ENCODE measurements at places on chromosomes 1 and 21.

DNA sequence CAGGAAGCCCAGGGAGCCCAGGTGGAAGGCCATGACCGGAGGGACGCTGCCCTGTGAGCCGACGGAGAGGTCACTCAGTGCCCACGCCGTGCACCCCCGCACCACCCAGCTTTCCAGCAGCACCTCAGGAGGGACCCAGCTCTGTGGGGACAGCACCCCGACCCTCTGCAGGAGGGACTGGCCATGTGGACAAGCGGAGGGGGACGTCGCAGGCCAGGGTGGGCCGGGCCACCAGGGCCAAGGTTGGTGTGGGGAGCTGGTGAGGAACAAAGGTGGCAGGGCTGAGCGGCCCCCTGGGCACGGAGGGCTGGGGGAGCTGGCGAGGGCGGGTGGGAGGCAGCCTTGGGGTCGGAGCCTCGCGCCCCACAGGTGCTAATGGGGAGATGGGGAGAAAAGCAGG is 22.8 kb downstream of the NADK start:
- DNase-seq, result no peak

- DNase-seq, result no peak
Measured at GRCh38 chr1:169460191-169460833, 25.4 kb downstream of the SLC19A2 start.

DNA sequence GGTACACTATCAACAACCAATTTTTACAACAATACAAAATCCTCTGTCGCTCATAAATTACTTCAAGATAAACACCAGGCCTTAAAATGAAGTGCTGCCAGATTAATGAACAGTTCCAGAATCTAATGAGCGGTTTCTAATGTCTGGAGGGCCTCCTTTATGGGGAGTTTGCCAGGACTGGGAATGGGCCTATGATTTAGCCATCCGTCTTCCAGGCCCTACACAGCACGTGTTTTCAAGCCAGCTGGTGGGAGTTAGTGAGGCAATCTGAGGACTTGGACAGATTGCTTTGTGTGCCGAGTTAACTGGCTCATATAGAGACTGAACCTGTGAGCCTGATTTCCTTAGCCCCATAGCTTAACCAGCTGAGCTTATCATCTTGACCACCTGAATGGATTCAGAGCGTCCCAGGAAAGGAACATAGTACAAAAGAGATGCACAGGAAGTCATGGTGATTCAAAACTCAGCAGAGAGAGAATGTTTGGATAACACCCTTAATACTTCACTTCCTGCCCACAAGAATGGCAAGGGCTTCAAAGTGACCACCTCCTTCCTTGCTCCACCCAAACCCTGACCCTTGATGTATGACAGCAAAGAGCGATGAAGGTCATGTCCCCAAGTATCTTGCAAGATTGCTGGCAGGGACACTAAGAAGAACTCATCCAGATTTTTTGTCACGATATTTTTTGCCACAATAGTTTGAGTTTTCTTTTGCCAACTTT is 143.5 kb downstream of the SLC30A10 start:
- DNase-seq, result no peak

DNA sequence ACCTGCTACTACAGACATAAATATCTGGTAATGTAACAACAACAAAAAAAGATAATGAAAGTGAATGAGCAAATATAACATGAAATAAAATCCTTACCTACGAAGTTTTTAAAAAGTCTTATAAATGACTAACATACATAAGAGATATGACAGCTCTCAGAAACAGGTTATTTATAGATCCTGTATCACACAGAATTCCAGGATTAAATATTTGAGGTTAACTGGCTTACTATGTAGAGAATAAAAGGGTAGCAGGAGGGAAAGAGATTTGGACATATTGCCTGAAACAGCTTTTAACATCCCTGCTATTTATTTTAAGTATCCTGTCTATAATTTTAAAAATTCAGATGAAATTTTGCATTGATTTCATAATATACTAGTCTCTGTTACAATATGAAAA is 16.3 kb downstream of the MYSM1 start:
- DNase-seq, result no peak

GRCh38 chr1:222182641-222183040 is 365.3 kb downstream of the HHIPL2 start:
- DNase-seq, result no peak

GRCh38 chr1:85554630-85555327 is 25.8 kb upstream of the CCN1 start:
- no peak for DNase-seq

DNA sequence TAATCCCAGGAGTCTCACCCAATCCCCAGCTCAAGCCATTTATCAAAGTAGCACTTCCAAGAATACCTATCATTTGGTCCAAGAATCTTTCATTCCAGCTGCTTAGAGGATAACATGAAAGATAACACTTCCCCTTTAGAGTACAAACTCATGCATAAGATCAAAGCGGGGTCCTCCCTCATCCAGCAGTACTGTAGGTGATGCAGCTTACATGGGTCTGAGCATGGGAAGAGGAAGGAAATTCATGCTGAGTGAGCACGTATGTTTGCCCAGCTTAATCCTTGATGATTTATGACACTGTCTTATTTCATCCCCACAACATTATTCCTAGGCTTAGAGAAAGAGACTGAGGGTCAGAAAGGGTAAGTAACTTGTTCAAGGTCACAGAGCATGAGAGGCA is 167.1 kb upstream of the GJB5 start:
- peak; percentile 20 for DNase-seq

- DNase-seq, result no peak
Measured at GRCh38 chr1:24465099-24465498, 37.5 kb upstream of the RCAN3 start.

DNA sequence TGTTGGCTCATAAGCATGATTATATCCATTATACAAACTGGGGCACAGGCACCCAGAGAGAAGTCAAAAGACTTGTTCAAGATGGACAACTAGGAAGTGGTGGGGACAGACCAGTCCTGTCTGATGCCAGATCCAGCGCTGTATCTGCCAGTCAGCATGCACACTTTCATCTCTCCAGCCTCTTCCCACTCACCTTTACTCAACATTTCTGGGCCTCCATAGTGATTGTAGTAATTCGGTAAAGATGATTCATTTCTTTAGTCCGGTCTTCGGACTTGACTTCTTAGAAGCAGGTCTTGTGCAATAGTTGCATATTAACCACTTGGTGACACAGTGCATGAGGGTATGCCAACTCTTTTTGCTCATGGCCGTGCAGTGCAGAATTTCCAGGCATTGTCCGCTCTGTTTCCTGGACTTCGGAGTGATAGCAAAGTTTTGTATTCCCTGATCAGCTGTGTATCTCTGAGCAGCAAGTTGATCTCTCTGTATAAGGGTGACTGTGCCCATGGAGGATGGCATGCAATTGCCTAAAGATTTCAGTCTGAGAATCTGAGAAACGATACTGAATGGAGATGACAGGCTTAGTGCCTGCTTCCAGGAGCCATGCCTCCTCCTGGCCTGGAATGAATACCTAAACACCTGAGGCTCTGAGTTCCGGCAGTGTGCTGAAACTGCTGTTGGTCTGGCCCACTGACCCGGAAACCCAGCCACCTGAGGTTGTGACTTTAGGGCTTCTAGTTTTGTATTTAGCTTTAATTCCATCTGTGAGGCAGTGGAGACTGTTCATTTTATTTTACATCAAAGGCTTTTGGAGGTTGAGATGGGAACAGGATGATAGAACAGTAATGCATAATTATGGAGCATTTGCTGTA is 39.0 kb downstream of the GALNT2 start:
- no peak for DNase-seq

- peak; percentile 60 for DNase-seq
Measured at GRCh38 chr1:154327466-154328317, 2.4 kb downstream of the ATP8B2 start.

- no peak for DNase-seq
Measured at GRCh38 chr1:92310185-92310597, 11.3 kb downstream of the RPAP2 start.

DNA sequence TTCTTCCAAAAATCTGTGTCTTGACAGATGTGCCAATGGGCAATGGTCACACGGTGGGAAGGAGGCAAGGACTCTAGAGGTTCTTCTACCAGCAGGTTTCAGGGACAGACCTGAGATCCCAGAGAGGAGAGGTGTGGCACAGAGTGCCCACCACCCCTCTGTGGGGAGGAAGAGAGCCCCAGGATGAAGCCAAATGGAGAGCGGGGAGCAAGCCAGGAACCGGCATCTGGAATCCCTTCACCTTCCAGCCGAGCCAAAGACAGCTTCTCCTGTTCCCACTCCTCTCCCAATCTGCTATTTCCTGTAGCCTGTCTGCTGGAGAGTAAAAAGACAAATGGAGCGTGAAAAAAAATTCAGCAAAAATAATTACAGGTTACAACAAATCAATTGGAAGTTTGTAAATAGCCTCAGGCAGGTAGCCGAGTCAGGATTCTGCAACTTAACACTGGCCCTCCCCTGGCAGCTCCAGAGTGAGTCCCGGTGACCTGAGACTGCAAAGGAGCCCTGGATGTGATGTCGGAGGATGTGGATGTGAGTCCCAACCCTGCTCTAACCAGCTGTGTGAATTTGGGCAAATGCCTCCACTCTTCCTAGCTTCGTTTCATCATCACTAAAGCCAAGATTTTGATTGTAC is 45.4 kb upstream of the LRRN2 start:
- no peak for DNase-seq

DNA sequence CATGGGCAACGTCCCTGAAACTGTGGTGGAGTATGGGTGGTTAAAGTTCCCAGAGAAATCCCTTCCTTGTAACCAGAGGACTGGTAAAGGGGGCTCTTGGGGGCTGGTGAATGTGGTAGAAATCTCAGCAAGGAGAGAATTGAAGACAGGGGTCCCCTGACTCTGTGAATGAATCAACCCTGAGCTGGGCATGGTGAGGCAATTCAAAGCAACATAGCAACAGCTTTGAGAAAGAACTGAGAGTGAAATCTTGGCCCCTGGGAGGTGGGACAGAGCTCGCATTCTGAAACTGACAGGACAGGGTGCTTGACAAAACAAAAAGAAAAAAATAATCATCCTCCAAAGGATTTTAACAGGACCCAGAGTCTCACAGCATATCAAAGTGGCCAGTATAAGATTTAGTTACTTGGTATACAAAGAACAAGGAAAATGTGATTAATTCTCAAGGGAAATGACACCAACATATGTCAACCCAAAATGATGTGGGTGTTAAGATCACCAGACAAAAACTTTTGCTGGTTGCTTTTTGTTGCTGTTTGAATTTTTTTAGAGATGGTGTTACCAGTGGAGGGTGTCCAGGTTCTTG is 11.7 kb upstream of the SUMO3 start:
- DNase-seq, result no peak

GRCh38 chr1:215458104-215458503 is 109.0 kb upstream of the KCTD3 start:
- DNase-seq, result no peak

- no peak for DNase-seq
Measured at GRCh38 chr1:22832414-22832786, 121.8 kb downstream of the EPHB2 start.

GRCh38 chr1:54809496-54810074 is 8.5 kb upstream of the TTC22 start:
- DNase-seq, result no peak

DNA sequence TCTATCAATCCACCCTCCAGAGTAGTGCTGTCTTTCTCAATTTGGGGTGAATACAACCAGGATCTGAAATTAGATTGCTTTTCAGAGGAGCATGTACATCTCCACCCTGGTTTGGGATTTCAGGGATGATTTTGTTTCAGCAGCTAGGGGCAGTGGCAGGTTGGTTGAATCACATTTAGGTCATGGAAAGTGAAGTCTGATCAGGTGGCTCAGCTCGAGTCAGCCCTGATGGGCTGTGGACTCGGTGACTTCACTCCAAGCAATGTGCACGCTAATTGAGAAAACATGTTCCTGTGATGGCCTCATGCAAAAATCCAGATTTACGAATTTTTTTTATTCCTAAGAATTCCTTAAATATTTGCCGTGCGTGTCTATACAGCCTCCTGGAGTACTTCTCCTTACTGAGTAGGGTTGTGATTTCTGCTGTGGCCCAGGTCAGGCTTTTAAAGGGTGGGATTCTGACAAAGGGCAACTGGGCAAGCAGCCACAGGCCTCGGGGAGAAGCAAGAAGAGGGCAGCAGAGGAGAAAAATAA is 7.5 kb downstream of the NGF start:
- DNase-seq, result no peak

DNA sequence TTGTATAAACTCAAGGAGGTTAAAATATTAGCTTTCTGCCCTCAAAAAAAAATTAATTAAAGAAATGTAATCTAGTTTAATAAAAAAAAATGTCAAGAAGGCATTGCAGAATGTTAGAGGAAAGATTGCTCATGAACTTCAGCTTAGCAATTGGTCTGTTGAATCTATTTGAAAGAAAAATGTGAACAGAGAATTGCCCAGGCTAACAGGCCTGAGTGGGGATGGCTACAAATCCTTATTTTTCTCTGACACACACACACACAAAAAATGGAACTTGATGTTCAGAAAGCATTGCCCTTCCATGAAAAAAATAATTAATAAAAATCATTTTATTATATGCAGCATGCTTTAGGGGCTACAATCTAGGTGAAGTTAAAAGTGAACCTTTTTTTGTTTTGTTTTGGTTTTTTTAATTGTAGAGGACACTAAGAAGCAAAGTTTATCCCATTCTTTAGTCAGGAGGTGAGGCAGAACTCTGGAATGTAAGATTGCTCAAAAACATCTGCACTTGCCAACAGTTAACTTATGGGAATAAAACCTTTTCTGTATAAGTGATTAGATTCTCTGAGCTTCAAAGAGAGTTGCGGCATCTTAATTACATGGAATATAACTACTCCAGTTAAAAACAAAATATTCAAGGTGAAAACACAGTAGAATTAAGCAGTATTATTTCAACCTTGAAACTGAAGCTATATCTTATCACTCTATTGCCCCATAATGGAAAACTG is 658.5 kb upstream of the ADGRL2 start:
- DNase-seq, result no peak

- DNase-seq, result no peak
Measured at GRCh38 chr21:34072145-34073031, 990 bp upstream of the MRPS6 start.

DNA sequence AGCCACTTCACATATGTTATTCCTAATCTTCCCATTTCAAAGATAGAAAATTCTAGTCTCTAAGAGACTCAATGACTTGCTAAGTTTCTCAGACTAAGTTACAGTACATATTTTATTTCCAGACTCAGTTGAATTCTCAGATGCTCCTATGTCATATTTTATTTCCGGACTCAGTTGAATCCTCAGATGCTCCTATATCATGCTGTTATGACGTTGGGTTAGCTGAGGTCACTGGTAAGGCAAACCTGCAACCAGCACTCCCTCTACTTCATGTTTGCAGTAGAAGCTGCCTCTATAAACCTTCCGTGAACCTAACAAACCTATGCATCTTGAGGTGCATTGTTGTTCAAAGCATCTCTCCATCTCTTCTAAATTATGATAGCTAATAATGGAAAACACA is 187.1 kb upstream of the SGIP1 start:
- DNase-seq, result no peak

- DNase-seq, result no peak
Measured at GRCh38 chr1:89906088-89906487, 85.3 kb downstream of the LRRC8D start.

- DNase-seq, result no peak
Measured at GRCh38 chr1:93244298-93245069, 64.0 kb downstream of the CCDC18 start.

- no peak for DNase-seq
Measured at GRCh38 chr1:25773441-25774125, 26.4 kb upstream of the SELENON start.

GRCh38 chr21:31162827-31163226 is 124.6 kb upstream of the KRTAP19-8 start:
- DNase-seq, result no peak
